Prostate gland (tissue), 2 donors: ENCODE measurements at places on chromosomes 11 and 22. TPM values are rescaled to one million over a fixed set of nuclear protein-coding genes. Genes with fewer than 3 reads are reported as not detected.

DNA sequence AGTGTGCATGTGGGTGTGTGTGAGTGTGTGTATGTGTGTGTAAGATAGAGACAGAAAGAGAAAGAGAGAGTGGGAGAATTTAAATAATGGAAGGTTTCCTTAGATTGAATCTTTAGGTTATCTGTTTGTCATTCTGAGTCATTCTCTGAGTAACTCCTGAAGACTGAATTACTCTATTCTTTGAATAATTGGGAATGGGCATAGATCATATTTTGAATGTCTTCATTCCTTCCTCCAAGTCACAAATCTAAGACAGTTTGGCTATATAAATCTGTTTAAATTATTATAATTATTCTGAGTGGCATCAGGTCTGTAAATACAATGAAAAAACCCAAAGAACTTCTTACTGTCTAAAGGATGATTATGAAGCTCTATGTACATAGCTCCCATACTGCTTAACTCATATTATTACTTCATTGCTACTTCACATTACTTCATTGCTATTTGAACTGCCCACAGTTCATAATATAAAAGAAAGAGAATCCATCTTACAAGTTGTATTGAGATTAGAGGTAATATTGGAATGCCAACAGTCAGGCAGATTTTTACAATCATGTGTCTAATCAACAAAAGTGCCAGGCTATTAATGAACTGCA is 346.6 kb upstream of the CCDC179 start:
- no peak for DNase-seq
- H3K27me3 ChIP-seq, result no peaks in the 10 kb centered on the region
- H3K27ac ChIP-seq, result no peak overlapping the region
- no peak overlapping the region for H3K4me3 ChIP-seq
- no peaks in the 10 kb centered on the region for H3K36me3 ChIP-seq

The NPAS4 gene
- total RNA-seq, result 0.74 TPM

The P2RY2 gene
- total RNA-seq, result 2.7 TPM

- DNase-seq, result no peak
- no peaks in the 10 kb centered on the region for H3K36me3 ChIP-seq
- no peak overlapping the region for H3K27ac ChIP-seq
Observed at GRCh38 chr11:119115484-119116234, 5.7 kb upstream of the HINFP start.

GRCh38 chr11:122307476-122308035 is 191.5 kb upstream of the BLID start:
- peak overlapping the region; percentile 44 for H3K27ac ChIP-seq
- no peaks in the 10 kb centered on the region for H3K27me3 ChIP-seq
- DNase-seq, result no peak

- no peak for DNase-seq
- H3K27ac ChIP-seq, result no peak overlapping the region
- H3K27me3 ChIP-seq, result no peaks in the 10 kb centered on the region
- H3K4me1 ChIP-seq, result no peaks in the 10 kb centered on the region
- no peak overlapping the region for H3K4me3 ChIP-seq
Observed at GRCh38 chr22:46672731-46673130, 52.5 kb downstream of the GRAMD4 start.

GRCh38 chr11:31375879-31376278 is 6.2 kb downstream of the DNAJC24 start:
- no peak overlapping the region for H3K4me3 ChIP-seq
- DNase-seq, result no peak
- no peaks in the 10 kb centered on the region for H3K4me1 ChIP-seq
- H3K36me3 ChIP-seq, result no peaks in the 10 kb centered on the region
- H3K27me3 ChIP-seq, result no peaks in the 10 kb centered on the region
- H3K27ac ChIP-seq, result no peak overlapping the region
